ENCODE measurements at places on chromosomes 16 and 17.

GRCh38 chr17:71011391-71011790, 842.1 kb downstream of the KCNJ2 start:
- no peak for DNase-seq

GRCh38 chr17:44061446-44061845, 5.0 kb downstream of the LSM12 start:
- no peak for DNase-seq

GRCh38 chr16:67750466-67750865, 31.4 kb upstream of the GFOD2 start:
- no peak for DNase-seq

DNA sequence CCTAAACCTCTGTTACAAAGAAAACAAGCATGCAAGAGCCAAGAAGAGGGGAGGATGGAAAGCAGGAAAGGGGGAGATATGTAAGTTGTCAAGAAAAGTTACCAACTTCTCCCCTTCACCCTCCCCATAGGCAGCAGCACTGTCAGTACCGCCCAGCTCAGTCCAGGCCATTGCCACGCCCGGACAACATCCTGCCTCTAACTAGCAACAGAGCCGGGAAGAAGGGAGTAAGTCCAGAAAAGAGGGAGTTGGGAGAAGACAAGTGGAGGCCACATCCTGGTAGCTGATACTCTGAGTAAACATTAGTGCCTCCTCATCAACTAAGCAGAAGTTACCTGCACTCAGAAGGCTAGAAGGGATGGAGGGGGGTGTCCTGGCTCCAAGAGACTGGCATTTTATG, 113.6 kb downstream of the SMG6 start:
- DNase-seq = no peak

- no peak for DNase-seq
Observed at GRCh38 chr16:60905811-60906210, 1130.4 kb downstream of the CDH8 start.

GRCh38 chr16:67718668-67719047, 458 bp downstream of the GFOD2 start:
- DNase-seq = no peak

GRCh38 chr17:55500103-55500502, 11.1 kb downstream of the SMIM36 start:
- DNase-seq = no peak

GRCh38 chr16:75206749-75207451, at the start of gene CTRB2:
TSS of gene CTRB2 (minus strand) at chr16:75207161. CDS start at chr16:75207141, 20 bp downstream.
- no peak for DNase-seq

DNA sequence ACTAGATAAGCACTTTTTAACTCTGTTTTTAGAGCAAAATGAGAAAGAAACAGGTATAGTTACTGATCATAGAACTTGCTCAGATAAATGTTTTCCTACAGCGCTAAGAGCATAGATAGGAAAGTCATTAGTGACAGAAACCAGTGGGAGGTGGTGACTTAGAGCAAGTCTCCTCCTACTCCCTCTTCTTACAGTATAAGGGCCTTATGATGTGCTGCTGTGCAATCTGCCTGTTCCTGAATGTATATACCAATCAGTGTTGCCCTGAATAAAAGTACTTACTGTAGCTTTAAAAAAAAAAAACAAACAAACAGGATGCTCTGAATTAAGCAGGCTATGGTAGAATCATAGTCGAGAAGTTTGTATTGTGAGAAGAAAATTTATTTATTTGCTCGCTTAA, 23.3 kb upstream of the RASL10B start:
- no peak for DNase-seq

Data from foreskin keratinocyte (primary cell).